ENCODE measurements at places on chromosomes 1 and 21.
A peak's percentile ranks its signal among the peaks of the same experiment; 100 is the strongest.

GRCh38 chr1:32349211-32349708, 13.0 kb downstream of the FAM229A start:
- peak; percentile 89 for DNase-seq

DNA sequence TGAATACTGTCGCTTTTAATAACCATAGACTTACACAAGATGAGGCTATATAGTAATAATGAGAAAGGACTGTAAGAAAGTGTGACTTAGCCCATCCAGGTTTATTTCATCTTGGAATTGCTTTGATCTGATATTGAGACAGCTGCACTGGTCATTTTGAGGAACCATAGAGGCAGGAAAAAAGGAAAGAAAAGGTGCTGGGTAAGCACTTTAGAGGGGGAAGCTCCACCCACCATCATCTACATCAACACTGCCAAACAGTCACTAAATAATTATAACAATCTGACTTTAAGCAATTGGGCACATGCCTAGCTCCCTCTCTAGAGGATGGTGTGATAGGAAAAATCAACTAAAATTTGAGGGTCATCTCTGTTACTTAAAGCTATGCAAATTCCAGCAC, 70.6 kb upstream of the ST6GALNAC3 start:
- no peak for DNase-seq

DNA sequence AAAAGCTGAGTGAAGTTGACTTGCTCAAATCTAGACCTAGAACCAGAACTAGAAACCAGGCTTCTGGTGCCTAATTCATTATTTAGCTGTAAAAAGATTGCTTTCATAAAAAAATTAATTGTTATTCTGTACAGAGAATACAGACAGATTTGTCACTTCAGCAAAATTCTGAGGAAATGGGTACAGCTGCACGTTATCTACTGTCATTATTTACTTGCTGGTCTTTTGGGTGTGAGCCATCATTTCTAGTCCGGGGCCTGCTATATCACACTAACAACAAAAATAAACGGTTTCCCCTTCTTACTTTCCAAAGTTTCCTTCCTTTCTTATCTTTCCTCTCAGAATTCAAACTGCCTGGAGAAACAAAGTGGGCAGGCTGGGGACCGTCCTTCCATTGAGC, 68.3 kb downstream of the PTGER3 start:
- no peak for DNase-seq

DNA sequence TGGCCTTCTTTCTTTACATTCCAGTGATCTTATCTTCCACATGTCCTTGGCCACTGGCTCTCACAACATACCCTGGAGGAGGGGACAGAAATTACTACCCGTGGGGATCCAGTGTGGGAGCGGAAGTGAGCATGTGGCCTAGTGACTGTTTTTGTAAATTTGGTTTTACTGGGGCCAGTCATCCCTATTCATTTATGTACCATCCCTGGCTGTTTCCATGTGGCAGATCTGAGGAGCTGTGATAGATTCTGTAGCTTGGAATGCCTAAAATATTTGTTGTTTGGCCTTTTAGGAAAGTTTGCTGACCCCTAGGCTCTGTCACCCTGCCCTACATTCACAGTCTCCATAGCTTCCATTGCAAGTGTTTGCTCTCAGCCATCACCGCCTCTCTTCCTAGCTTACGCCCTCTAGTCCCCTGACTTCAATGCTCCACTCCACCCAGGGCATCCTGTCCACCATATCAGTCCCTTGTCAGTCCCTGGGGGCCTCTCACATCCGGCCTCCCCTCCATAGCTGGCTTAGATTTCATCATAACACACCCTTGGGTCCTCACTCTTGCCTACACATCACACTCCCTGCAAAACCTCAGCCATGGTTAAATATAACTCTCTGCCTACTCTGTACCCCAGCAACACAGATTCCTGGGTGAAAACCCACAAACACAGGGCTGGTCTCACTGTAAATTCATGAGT, 25.8 kb downstream of the DHCR24 start:
- no peak for DNase-seq

- no peak for DNase-seq
Measured at GRCh38 chr1:202616355-202616915, 93.8 kb downstream of the SYT2 start.

- no peak for DNase-seq
Measured at GRCh38 chr1:20474333-20474975, 11.6 kb downstream of the CAMK2N1 start.

DNA sequence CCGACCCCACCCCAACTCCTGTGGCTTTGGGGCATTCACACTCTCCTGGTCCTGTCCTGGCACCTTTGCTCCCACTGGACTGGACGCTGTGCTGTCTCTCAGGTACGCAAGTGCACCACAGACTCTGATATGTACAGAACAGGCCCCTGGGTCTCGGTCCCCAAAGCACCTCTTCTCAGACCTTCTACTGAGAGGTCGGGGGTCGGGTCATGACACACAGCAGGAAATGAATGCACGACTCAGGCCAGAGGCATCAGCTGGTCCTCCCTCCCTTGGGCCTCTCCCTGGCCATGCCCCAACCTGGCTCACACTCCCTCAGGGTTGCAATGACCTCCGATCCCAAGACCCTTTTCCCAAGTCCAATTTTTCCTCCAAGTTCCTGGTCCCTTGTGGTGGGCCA, 1.8 kb upstream of the KRTAP10-12 start:
- DNase-seq: no peak

DNA sequence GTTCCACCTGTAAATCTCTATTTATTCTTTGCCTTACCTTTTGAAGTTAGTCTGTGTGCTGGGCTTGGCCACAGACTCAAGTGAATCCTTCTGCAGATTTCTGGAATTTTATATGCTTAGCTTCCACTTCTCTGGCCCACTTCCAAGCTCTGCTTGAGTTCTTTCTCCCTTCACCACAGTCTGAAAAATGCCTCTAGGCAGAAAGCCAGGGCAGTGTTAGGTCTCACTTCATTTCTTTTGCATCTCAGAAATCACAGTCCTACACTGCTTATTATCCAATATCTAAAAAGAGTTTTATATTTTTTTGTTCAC, 48.9 kb downstream of the INKA2 start:
- peak; percentile 95 for DNase-seq

DNA sequence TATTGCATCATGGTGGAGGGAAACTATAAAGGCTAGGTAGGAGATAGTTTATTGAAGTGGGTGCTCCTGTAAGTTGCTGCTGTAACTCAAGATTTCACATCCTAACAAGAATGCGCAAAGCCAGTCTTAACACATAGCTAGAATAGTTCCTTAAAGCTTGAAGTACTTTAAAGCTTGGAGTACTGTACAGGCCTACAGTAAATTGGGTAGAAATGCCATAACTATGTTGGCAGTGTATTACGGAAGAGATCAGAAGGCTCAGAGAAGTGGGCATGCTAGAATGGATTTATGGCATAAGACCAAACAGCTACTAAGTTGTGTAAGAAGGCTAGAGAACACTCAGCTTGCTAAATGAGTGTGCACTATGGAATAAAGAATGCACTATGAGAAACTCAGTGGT, 44.5 kb downstream of the DMRTA2 start:
- no peak for DNase-seq

DNA sequence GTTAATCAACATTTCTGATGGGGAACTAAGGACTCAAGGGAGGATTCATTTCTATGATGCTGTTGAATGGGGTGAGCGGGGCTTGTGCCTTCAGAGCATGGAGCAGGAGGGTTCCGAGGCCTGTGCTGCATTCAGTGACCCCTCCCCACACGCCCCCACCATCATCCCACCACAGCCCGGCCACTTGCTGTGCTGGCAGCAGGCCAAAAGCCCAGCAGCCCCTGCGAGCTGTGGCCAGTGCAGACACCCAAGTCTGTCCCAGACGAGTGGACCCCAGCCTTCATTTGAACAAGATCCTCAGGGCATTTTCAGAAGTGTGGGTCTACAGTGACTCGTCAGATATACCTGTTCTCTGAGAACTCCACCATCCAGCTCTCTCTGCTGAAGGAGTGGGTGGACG, 242.0 kb downstream of the GRIK3 start:
- no peak for DNase-seq

DNA sequence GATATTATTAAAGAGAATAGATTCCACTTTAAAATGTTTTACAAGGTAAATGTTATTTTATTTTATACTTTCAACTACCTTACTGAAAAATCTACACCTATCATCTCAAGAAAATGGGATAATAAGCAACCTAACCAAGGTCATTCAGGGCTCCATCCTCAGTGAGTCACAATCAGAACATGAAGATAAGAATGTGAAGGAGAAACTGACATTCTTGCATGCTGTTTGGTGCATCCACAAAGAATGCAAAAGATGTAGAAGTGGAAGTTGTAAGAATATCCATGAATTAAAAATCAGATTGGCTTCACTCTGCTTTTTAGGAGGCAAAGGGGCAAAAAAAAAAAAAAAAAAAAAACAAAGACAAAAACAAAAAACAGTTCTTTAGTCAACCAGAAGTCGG, 6.5 kb downstream of the WARS2 start:
- DNase-seq: peak; percentile 31

DNA sequence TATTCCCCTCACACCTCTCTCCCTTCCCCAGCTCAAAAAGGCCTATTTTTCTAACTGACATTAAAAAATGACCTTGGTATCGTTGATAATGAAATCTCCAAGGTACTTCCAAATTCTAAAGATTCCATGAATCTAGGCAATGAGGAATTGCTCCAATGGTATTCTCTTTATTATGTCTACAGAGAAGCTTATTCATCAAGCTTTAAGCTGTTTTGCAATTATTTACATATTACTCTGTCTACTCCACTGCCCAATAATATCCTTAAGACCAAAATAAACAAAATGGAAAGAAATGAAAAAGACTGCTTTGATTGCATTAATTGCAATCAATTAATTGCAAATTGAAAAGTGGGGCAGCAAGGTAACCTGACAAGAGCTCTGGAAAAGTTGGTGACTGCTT, 7.9 kb downstream of the PLPP3 start:
- DNase-seq: no peak

DNA sequence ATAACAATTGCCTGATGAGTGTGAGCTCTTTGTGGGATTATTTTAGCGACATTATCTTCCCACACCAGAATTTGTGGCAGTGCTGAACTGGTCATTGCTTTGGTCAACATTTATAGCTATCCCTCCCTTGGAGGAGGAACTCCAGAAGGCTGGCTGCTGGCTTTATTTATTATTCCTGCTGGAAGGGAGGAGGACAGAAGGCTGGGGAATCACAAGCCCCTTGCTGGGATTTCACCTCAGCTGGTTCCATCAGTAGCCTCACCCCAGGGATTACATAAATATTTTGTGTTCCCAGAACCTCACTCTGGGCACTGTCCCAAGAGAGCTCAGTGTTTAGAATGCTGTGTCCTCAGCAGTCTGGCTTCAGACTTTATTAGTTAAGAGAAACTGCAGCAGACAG, 102.8 kb upstream of the C1orf21 start:
- peak; percentile 96 for DNase-seq

- no peak for DNase-seq
Measured at GRCh38 chr1:101816262-101816661, 180.5 kb downstream of the OLFM3 start.

GRCh38 chr1:233383984-233384383, 56.5 kb downstream of the MAP3K21 start:
- DNase-seq: no peak

DNA sequence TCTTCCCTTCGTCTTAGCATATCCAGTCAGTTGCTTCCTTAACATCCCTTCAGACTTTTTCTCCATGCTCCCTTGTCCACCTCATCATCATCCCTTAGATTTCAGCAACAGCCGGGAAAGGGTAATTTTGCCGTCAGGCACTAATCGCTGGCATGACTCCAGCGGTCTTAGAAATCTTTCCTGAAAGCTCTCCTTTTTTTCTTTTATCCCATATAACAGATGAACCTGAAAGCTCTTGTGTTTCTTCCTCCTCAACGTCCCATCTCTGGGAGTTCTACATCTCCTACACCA, 10.4 kb upstream of the BOLA1 start:
- peak; percentile 53 for DNase-seq

GRCh38 chr1:107010582-107010981, 45.9 kb upstream of the PRMT6 start:
- DNase-seq: no peak

DNA sequence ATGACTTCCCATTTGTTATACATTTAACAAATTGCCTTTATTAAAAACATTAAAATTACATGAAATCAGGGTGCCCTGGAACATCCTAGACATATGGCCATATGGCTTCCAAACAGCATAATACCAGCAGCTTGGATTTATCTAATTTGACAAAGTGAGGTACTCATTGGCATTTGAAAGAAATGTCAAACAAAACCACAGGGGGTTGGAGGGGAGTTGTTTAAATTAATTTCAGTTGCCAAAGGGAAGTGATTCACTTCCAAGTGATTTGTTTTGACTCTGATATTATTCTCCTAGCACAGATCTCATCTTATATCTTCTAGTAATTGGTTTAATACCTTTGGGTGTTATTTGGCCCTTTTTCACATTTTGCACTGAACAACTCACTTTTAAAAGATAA, 24.5 kb upstream of the POU2F1 start:
- peak; percentile 49 for DNase-seq

- peak; percentile 88 for DNase-seq
Measured at GRCh38 chr1:219189021-219189824, 15.5 kb downstream of the LYPLAL1 start.

GRCh38 chr1:43981135-43981491, 2.1 kb downstream of the B4GALT2 start:
- no peak for DNase-seq

DNA sequence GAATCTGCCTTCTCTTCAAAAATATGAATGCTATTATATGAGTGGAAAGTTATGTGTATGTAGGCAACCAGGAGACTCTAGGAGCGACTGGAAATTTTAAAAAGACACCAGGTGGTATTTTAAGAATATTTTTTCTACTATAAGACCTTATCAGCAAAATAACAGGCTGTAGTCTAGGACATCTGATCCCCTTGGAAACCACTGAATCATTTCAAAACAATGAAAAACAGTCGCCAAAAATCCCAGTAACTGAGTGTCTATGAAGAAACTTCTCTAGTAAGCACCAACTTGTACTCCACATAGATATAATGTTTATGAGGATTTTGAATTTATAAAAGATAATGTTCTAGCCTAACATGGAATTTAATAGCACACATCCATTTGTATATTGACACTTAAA, 358.5 kb downstream of the GPATCH2 start:
- DNase-seq: peak; percentile 83

GRCh38 chr1:172670316-172670715, 11.4 kb downstream of the FASLG start:
- DNase-seq: no peak

DNA sequence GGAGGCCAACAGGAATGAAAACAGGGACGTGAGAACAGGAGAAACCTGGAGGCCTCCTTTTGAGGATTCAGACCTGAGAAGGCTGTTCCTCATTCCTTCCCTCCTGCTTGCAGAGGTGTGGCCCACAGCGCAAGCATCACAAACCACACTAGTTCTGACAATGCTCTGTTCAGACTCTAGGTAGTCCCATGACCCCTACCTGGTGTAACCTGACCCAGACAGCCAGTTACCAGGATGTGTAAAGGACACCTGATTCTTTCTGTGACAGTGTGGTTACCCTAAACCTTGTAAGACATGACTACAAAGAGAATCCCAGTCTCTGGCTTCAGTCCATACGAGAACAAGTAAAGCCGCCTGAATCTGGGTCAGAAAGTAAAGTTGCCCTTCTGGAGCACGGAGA, 3.2 kb downstream of the MECR start:
- DNase-seq: no peak

- peak; percentile 41 for DNase-seq
Measured at GRCh38 chr1:213231795-213232231, 180.8 kb downstream of the RPS6KC1 start.
